ENCODE measurements at places on chromosomes 2 and 18. TPM values are rescaled to one million over a fixed set of nuclear protein-coding genes. Genes with fewer than 3 reads are reported as not detected.

GRCh38 chr2:109613081-109613921 is 465 bp downstream of the SEPTIN10 start:
- DNase-seq, result no peak

GRCh38 chr18:2256577-2256976 is 314.7 kb downstream of the METTL4 start:
- no peak for DNase-seq

- DNase-seq, result no peak
Observed at GRCh38 chr18:58886864-58887612, 22.4 kb downstream of the ZNF532 start.

GRCh38 chr2:210604666-210605065 is 48.3 kb downstream of the CPS1 start:
- no peak for DNase-seq

GRCh38 chr2:12487253-12488004 is 229.3 kb upstream of the TRIB2 start:
- no peak for DNase-seq

DNA sequence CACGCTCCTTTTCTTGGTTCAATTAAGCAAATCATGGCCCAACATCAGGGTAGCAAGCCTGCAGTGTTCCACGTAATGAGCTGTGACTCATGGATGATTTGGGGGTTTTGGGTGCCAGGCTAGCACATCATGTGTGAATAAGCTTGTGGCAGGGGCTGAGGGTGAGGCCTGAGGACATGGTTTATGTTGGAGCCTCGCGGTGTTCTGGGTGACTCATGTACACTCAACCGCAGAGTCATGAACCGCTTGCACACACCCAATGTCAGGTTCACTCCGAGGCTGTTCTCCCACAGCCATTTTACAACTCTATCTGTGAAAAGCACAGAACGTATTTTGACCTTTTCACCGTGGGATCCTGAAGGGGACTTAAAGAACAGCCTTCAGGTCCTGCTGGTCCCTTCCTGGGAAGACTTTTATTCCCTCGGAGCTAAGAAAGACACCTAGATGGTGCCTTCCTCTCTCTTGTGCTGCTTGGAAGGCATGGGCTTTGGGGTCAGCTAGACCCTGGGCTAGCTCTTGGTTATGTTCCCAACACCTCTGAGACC is 139.9 kb upstream of the ZEB2 start:
- DNase-seq, result no peak

- no peak for DNase-seq
Observed at GRCh38 chr2:68946117-68946516, 6.6 kb downstream of the GKN2 start.

DNA sequence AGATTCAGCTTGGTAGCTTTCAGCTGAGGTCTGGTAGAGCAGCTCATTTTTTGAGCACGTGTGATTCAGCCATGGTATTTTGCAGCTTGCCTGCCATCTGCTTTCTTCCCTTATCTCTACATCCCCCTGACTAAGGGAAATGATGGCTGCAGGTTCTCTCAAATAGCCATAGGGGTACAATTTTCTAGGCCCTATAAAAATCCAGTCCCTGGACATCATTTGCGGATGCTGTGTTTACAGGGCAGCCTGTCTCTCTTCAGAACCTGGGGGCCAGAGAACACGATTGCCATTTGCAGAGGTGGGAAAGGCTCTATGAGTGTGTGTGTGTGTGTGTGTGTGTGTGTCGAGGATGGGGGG is 442.7 kb upstream of the MEIS1 start:
- no peak for DNase-seq

DNA sequence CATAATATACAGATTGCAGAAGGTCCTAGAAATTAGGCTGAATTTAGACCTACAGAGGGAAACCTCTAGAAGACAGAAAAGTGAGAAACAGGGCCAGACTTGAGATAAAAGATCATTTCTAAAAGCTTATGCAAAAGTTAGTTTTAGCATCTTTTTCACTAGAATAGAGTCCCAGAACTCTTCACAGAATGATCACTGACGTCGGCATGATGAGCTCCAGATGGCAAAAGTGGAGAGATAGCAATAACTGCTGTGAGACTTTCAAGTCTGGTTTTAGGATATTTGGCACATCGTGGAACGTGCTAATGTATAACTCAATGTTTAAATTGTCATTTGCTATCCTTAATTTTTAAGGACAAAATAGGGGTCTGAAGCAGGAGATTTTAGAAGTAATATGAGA is 1050.7 kb upstream of the CELF4 start:
- no peak for DNase-seq

DNA sequence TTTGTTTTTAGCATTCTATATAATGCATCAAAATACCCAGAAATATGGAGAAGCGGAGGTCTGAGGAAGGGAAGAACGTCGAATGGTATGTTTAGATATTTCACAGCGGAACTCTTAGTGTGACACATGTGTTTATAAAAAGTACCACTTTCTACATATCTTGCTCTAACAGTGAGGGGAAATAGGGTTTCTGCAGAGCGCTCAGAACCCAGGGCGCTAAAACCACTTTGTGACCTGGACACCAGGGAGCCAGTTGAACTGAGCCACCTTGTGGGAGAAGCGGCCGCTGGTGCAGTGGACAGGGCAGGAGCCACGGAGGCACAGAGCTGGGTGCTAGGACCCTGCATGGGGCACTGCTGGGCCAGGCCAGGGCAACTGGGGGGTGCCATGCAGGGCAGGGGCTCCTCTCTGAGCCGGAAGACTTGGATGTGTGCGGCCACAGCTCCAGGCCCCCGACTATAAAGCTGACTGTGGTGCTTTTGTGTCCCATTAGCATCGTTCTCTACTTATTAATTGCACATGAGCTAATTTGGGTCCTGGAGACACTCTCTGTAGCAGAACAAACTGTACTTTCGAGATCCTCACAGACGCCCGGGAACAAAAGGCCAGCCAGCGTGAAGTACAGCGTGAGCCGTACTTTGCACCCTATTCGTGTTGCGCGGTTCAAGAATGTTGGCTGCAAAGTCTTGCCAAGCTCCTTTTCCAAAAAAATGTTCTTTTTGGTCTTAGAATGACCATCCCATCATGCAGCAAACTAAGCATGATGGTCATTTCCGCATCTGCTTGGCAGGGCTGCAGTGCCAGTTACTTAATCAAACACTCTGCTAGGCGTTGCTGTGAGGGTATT is 151.9 kb upstream of the ALKAL2 start:
- no peak for DNase-seq

DNA sequence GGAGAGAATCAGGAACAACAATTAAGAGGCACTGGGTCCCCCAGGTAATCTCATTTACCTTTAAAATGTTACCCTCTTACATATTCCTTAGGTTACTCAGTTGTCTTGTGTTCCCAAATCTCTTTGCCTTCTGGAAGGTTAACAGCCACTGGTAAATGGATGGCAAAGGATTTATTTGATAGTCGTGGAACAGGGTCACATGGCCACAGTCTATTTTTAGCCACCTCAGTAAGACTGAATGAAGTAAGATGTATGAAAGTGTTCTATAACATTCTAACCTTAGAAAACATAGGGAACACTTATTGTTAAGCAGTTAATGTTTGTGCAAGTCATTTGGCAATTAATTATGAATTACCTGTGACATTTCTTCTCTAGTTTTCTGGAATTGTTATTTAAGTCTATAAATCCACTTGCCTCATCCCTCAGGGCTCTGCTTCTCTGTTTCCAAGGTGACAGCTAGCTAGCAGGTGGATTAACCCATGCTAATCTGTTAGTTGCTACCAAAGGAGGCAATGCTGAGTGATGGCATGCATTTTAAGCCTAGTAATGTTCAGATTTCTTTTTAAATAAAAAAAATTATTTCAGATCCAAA is 211.0 kb downstream of the PIK3C3 start:
- DNase-seq, result no peak

- DNase-seq, result no peak
Observed at GRCh38 chr18:12313530-12314245, 5.6 kb downstream of the TUBB6 start.

GRCh38 chr2:68792751-68793150 is 58.1 kb downstream of the ARHGAP25 start:
- no peak for DNase-seq

DNA sequence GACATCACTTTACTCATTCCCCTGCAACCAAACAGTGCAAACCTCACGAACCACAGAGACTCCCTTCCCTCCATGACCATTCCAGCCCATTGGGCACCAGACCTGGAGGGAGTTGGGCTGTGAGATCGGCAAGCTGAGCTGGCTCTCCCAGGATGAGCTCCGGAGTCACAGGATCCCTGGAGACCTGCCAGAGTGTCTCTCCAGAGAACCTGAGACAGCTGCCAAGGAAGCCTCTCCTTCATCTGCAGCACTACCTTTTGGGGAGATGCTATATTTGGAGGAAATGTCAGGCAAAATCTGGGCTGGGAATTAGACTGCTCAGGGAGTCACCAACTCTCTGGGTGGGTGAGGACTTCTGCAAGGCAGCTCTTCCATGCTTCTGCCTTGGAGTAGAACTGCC is 417.4 kb downstream of the TNS1 start:
- DNase-seq, result no peak

GRCh38 chr2:60510713-60511112 is 42.7 kb downstream of the BCL11A start:
- DNase-seq, result no peak

DNA sequence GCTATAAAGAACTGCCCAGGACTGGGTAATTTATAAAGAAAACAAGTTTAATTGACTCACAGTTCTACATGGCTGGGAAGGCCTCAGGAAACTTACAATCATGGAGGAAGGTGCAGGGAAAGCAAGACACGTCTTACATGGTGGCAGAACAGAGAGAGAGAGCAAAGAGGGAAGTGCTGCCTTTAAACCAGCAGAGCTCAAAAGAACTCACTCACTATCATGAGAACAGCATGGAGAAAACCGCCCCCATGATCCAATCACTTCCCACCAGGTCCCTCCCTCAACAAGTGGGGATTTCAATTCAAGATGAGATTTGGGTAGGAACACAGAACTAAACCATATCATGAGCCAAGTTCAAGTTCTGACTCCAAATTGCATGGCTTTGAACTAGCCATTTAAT is 62.8 kb upstream of the PPP1CB start:
- no peak for DNase-seq

DNA sequence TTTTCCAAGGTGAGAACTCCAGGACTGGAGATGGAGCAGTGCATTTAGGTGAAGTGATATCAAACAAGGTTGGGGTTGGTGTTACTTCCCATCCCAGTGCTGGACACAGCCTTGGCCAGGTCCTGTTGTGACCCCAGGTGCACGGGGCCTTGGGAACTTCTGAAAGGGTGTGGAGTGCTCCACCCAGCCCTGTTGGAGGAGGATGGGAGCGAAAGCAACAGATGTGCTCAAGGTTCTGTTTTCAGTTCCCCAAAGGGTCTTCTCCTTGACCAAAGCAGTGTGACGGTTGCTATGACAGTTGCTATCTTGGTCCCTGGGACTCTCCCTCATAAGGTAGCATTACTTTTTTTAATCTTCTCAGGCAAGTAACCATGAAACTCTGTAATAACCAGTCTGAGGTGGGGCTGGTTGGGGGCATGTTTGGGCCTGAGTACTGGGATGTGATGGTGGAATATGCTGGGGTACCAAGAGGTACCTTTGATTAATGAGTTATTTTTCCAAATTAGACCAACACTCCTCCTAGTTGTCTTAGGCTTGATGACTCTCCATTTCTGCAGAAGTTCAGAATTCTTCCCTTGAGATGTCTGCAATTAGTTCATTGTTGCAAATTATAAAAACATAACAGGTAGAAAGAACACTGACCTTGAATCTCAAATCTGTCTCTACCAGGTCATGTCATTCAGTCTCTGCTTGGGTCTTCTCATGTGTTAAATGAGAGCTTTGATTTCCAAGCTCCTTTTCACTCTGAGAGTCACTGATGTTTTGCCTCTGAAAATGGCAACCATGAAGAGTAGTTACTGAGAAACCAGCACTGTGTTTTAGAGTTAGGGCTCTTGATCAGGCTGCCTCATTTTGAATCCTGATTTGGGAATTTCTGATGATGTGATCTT is 154.5 kb downstream of the RPIA start:
- no peak for DNase-seq

DNA sequence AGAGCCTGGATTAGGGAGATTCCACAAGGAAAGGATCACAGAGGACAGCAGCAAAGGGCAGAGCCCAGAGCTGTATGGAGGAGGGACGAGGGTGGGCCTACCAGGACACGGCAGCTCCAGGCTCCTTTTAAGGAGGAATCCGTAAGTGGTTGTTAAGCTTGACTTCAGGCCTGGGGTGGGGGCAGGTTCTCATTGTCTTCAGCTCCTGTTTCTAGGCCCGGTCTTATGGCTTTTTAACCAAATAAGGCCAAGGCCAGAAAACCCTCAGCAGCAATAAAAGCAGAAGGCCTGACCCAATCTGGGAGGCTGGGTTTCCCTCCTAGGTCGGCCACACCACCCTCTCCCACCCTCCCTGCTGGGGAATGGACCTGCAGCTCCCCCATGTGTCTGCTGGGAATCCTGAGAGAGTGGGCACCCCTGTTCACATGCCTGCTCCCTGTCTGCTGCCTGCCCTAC is 111.2 kb downstream of the PLB1 start:
- peak; percentile 15 for DNase-seq

- DNase-seq, result no peak
Observed at GRCh38 chr2:164285576-164285975, 335.7 kb downstream of the GRB14 start.

DNA sequence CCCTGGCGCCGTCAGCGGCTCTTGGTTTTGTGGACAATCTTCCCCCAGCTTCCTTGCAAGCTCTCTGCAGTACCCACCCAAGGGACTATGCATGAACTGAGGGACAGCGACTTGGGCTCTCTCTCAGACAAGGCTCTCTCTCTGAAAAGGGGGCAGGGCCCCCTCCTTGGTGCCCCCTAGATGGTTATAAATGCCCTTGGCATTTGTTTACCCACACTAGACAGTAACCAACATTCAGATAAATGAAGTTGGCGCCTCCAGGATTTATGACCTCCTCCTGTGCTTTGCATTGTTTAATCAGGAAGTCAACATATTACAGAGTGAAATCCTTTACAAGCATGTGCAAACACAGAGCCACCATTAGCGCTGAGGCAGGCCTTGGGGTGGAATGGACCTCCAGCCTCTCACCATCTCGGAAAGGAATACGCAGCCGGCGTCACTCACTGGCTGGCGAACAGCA is 547.4 kb upstream of the ID2 start:
- DNase-seq, result no peak

GRCh38 chr2:232588680-232589585 is 38.4 kb downstream of the EIF4E2 start:
- DNase-seq, result peak; percentile 34

DNA sequence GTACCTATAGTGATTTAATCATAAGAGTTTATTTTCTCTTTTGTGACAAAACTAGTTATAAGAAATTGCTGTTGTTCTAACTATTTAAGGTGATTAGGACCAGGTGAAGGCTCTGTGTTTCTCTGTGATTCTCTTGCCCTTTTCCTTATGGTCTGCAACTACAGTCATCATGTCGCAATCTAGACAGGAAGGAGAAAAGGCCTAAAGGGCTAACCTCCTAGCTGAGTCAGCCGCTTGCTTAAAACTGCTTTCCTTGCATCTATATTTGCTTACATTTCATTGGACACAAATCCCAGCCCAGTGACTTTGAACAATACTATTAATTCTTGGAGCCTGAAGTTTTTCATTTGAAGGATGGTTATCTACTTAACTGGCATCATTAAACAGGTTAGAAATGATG is 93.1 kb downstream of the PIK3C3 start:
- DNase-seq, result peak; percentile 36

- DNase-seq, result no peak
Observed at GRCh38 chr2:113791697-113792590, 35.5 kb upstream of the SLC35F5 start.

Gene RGPD3
- total RNA-seq, result not detected

Gene ALK
- not detected for total RNA-seq

Gene DTYMK
- 67.6 TPM for total RNA-seq

Gene TEX44
- not detected for total RNA-seq

Gene RAPH1
- total RNA-seq, result 126 TPM

Gene NYAP2
- total RNA-seq, result not detected

Gene CPS1
- total RNA-seq, result 1.1 TPM

Gene MAP4K4
- 136 TPM for total RNA-seq
